ENCODE measurements at places on chromosomes 3 and 15.

DNA sequence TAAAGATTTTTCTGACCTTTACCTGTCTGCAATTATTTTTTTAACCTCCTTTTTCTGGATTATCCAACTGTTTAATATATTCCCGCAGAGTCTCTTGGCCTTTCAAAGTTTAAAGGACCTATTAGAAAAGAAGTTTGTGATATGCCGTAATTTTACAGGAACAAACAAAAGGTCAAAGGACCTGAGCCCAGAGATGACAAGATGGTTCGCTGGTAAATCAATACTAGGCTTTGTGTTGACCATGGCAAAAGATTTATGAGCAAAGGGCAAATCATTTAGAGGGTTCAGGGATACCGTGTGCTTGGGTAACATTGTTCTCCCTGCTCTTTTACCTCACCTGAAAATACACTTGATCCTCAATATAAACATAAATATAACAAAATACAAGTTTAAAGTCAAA is 923.5 kb downstream of the ROBO1 start:
- no peak for DNase-seq

DNA sequence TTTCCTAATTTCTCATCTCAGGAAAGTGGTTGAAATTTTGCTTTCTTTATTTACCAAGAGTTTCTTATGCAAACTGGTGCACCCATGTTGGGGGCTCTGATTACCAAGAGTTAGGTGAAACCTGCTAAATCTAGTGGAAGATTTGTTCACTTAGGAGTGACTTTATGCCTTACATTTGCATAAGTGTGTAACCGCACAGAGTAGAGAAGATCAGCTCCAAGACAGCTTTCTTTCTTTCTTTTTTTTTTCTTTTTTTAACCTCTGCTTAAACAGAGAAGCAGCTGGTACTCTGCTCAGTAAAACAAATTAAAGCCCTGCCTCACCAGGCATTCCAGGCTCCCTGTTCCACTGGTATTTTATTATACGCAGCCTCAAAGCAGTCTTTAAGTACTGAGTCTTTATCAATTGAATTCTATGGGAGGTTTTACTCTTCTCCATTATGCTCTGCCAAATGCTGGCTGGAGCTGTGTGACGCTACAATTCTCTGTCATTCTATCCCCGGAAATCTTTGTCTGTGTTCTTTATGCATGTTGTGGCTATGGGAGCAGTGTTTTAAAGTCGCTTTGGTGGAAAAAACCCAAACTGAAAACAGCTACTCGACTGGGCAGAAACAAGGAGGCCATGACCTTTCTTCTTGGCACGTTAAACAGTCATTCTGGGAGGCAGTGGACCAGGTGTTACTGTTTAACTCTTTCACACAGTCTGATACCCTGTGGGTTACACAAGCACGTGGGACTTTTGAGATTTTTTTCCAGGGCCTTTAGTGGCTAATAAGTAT is 55.2 kb upstream of the GBE1 start:
- no peak for DNase-seq

DNA sequence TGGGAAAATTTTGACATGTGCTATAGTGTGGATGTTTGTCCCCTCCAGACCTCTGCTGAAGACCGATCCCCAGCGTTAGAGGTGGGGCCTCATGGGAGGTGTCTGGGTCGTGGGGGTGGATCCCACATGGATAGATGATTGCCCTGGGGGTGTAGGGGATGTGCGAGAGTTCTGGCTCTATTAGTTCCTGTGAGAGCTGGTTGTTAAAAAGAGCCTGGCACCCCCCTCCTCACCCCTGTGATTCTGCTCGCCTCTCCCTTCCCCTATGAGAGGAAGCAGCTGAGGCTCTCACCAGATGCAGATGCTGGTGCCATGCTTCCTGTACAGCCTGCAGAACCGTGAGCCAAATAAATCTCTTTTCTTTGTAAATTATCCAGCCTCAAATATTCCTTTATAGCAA is 67.4 kb downstream of the ATP10A start:
- DNase-seq, result no peak

DNA sequence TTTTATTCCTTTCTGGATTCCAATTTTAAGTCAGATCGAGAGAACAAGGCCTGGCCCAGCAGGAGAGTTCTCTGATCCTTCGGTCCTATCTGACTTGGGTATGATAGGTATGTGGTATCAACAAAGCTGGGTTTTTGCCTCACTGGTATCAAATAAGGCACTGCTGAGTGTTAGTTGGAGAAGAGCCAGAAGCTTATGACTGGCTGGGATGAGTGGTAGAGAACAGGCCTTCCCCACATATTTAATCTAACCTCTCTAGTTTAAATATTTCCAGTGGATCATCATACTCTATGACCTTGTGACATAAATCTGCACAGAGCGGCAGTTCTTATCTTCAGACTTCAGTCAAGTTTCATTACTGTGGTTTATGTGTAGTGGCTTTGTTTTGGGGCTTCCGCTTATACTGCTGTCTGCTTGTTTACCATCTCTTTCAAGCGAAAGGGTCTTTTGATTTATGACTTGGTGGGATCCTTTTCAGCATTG is 164.5 kb downstream of the PTPRG start:
- DNase-seq, result peak; percentile 97

GRCh38 chr3:170128977-170129431 is 52.5 kb downstream of the PHC3 start:
- DNase-seq, result peak; percentile 29

DNA sequence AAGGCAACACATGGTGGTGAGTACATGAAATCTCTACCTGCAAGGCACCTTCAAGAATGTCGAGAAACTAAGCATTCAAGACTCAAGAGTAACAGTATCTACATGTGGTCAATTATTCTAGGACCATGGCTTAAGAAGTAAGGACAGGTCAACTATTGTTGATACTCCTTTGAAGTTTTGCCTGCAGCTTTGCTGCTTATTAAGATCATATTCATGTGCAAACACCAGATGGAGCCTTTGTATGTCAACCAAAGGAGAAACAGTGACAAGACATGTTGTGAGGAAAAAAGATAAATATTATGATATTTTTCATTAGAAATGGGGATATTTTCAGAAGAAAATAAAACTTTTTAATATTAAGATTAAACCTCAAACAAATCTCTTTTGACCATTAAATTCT is 52.3 kb upstream of the FGF7 start:
- peak; percentile 17 for DNase-seq

DNA sequence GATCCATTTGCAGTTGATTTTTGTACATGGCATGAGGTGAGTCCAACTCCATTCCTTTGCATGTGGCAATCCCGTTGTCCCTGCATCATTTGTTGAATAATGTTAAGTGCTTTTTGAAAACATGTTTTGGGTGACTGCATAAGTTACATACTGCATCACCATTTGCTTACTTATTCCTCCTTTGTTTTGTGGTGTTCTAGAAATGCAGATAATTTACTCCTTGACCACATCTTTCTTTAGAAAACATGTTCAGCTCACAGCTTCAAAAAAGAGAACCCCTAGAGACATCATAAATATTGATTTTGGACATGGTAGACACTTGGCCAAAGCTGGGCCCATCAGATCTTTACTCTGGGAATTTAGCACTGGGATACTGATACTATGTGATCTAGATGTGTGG is 135.3 kb upstream of the DAZL start:
- no peak for DNase-seq

GRCh38 chr3:128438488-128439072 is 28.1 kb downstream of the DNAJB8 start:
- no peak for DNase-seq

GRCh38 chr3:18424213-18424728 is 868 bp downstream of the SATB1 start:
- DNase-seq, result no peak

GRCh38 chr3:39410893-39411292 is 4.4 kb downstream of the RPSA start:
- DNase-seq, result no peak
